Glomerular endothelial cell (primary cell): ENCODE measurements at places on chromosomes 3 and 15. TPM values are rescaled to one million over a fixed set of nuclear protein-coding genes. Genes with fewer than 3 reads are reported as not detected.

Gene COLQ
- 0.05 and 2.6 TPM in 2 replicates for total RNA-seq

Gene METTL6
- 13.7 and 19.6 TPM in 2 replicates for total RNA-seq

Gene OSTN
- not detected in 2 replicates for total RNA-seq

Gene PP2D1
- total RNA-seq: not detected in 2 replicates

Gene EFCC1
- total RNA-seq: 1.8 and 3.0 TPM in 2 replicates

Gene RTP3
- total RNA-seq: not detected in 2 replicates

Gene CPEB1
- total RNA-seq: not detected in 2 replicates

Gene RHOV
- total RNA-seq: 0.10 and 0.23 TPM in 2 replicates

Gene GOLGA8T
- 0.23 TPM in 1 of 2 replicates, not detected in the other for total RNA-seq

Gene CPA3
- 4.4 TPM in 1 of 2 replicates, not detected in the other for total RNA-seq

Gene EPHA6
- 0.23 TPM in 1 of 2 replicates, not detected in the other for total RNA-seq

Gene AMT
- total RNA-seq: 1.9 and 2.5 TPM in 2 replicates

Gene SPINK8
- not detected in 2 replicates for total RNA-seq

GRCh38 chr3:23202203-23202920 is 765 bp upstream of the UBE2E2 start:
- DNase-seq: no peak

GRCh38 chr3:129313665-129314385 is 35.2 kb downstream of the HMCES start:
- DNase-seq: no peak

DNA sequence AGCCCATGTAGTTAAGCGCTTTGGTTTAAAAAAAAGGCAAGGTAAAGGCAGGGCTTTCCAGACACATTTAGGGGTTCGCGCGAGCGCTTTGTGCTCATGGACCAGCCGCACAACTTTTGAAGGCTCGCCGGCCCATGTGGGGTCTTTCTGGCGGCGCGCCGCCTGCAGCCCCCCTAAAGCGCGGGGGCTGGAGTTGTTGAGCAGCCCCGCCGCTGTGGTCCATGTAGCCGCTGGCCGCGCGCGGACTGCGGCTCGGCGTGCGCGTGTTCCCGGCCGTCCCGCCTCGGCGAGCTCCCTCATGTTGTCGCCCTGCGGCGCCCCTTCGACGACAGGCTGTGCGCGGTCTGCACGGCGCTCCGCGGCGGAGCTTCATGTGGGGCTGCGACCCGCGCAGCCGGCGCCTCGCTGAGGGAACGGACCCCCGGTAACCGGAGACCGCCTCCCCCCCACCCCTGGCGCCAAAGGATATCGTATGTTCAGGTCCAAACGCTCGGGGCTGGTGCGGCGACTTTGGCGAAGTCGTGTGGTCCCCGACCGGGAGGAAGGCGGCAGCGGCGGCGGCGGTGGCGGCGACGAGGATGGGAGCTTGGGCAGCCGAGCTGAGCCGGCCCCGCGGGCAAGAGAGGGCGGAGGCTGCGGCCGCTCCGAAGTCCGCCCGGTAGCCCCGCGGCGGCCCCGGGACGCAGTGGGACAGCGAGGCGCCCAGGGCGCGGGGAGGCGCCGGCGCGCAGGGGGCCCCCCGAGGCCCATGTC is 927 bp downstream of the SMAD6 start:
- no peak for DNase-seq

GRCh38 chr3:114194750-114195149 is 15.9 kb upstream of the DRD3 start:
- DNase-seq: no peak

DNA sequence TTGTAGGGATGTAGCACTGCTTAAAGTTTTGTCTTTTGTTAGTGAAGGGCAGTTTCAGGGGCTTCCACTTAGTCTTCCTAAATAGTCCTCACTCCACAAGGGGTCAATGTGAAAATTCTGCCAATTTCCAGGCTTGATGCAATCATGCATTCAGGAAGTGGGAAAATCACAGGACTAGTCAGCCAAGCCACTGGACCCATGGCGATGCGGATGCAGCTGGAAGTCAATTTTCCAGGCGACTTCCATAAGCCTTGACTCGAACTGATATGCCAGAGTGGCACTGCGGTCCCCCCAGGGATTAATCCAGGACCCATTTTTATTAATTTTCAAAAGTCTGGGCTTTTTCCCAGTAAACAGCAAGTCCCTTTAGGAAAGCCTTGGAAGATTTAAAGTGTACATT is 26.1 kb downstream of the GBE1 start:
- DNase-seq: no peak

DNA sequence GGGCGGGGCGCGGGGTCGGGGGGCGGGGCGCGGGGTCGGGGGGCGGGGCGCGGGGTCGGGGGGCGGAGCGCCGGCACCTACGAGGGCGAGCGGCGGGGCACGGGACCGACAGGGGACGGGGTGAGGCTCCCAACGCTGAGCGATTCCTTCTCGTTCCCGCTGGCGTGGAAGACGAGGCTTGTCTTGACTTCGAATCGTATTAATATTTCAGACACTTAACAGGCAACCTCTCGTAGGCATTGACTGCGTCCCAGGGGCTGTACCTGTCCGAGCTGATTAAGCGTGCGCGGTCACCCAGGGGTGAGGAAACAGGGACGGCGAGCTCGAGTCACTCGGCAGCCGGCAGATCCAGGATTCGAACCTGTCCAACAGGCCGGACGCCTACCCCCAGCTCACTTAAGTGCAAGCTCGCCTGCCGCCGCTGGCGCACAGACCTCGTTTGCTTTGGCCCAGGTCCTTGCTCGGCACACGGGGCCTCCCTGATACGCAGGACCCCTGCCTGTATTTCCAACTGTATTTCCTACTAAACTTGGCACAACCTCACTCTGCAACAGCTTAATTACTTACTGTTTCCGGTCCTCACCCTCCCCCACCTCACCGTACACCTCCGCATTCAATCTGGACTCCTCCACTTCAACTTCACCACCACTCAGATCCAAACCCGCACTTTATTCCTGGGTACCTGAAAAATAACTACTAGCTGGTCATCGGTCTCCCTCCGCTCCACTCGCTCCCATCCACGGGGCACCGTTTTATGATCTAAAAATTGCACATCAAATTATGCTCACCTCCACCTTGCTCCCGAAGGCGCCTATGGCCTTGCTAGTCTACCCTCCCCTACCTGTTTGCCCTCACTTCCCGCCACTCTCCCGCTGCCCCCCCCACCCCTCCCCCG is 722 bp upstream of the ZXDC start:
- DNase-seq: no peak

- DNase-seq: no peak
Measured at GRCh38 chr3:43817825-43818224, 127.1 kb downstream of the ABHD5 start.

DNA sequence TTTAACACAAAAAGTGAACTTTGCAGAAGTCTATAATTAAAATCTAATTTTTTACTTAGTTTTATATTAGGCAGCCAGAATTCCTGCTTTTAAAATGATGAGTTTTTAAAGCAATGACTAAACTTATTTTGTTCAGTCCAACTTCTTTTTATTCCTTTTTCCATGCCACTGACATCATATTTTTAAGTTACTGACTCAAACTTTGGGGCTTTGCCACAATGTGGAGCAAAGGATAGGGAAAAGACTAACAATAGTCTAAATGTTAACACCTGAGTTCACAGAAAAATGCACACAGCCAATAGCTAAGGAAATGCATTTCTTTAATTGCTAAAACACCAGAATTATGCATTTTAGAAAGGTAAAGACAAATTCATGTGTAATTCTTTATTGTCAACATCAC is 647.6 kb upstream of the DPPA4 start:
- no peak for DNase-seq

GRCh38 chr3:157087373-157087772 is 72.6 kb downstream of the CCNL1 start:
- no peak for DNase-seq

GRCh38 chr3:16512435-16513140 is 911 bp downstream of the RFTN1 start:
- DNase-seq: no peak

- DNase-seq: no peak
Measured at GRCh38 chr3:9552252-9552999, 1.2 kb downstream of the LHFPL4 start.

DNA sequence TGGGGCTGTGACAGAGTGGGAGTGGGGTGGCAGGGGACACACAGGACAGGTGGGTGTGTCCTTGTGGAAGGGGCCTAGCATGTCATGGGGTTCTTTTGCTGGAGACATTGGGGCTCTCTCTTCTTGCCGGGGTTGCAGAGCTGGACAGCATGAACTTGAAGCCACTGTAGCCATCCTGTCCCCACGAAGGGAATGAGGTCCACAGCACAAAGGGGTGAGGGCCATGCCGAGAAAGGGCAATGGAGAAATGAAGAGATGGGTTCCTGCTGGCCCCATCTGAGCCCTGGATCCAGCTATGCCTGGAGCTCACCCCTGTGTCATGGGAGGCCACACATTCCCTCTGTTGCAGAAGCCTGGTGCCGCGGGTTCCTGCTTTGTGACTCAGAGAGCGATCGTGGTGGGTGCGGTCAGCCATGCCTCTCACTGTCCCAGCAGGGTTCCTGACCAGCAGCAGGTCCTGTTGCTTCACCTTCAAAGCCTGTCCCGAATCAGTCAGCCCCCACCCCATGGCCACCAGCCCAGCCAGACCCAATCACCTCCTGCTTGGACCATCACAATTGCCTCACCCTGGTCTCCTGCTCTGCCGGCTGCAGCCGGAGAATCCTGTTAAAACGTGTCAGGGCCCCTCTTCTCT is 50.0 kb downstream of the DNAJB8 start:
- no peak for DNase-seq

- DNase-seq: no peak
Measured at GRCh38 chr3:54139630-54140029, 17.3 kb downstream of the CACNA2D3 start.

DNA sequence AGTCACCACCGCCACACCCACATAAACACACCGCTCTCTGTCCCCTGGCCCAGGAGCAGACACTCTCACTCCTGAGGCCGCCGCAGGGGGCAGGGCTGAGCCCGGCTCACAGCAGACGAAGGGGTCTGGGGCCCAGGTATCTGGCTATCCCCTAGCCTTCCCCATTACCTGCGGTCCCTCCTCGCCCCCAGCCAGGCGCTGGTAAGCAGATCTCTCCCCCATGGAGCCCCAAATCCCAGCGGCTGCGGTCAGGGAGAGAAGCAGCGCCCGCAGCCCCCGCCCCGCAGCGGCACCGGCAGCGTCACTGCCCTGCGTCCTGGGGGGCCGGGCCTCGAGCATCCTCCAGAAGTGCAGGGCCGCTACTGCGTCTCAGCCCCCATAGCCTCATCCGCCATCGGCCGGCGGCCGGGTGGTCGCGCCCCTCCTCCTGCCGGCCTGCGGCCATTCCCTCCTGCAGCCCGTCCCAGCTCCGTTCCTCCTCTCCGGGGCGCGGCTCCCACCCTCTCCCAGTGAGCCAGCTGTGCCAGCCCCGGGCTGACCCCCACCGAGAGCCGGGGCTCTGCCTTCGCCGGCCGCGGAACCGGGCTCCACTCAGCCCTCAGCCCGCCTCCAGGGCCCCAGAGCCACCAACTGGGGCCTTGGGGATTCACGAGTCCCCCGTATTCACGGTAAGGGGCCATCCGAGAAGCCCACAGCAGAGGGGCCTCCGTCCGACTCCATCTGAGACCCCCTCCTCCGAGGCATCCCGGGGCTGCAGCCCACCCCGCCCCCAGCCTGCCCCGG is 13.1 kb downstream of the TNK2 start:
- DNase-seq: no peak

DNA sequence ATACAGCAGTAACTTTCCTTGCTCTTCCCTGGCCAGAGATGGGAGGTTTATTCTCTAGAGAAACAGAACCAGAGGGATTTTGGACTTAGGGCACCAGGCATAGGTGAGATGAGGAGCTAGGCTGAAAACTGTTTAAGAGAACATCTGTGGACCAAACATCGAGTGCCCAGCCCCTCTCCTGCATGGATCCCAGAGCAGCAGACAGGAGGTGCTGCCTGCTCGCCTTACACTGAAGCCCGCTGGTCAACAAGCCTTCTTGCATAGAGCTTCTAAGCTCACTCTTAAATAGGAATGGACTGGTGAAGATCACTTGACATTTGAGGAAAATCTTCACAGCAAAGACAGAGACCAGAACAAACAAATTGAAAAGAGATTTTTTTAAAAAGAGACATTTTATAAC is 41.2 kb downstream of the PARP15 start:
- no peak for DNase-seq

- DNase-seq: no peak
Measured at GRCh38 chr3:177490626-177491025, 293.3 kb upstream of the TBL1XR1 start.

- no peak for DNase-seq
Measured at GRCh38 chr3:146781606-146782005, 176.5 kb upstream of the PLSCR5 start.

- peak; percentile 100 for DNase-seq
Measured at GRCh38 chr3:179671747-179672242, 19.0 kb downstream of the USP13 start.

DNA sequence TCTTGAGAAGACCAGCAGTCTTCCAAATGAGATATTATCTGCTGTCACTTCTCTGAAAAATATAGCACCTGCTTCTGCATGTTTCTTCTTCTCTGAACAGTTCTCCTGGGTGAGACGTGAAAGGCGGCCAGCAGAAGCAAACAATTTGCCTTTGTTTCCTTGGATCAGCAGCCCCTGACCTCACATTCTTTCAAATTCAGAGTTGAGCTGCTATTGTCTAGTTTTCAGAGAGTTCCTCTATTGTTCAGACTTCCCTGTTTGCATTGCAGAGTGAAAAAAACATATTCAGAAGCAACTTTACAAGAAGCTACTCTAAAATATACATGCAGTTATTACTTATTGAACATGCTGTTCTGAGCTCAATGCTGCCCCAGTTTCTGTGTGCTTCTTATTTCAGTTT is 653.6 kb downstream of the NAALADL2 start:
- no peak for DNase-seq

- no peak for DNase-seq
Measured at GRCh38 chr15:79539401-79539800, 107.3 kb downstream of the MINAR1 start.

DNA sequence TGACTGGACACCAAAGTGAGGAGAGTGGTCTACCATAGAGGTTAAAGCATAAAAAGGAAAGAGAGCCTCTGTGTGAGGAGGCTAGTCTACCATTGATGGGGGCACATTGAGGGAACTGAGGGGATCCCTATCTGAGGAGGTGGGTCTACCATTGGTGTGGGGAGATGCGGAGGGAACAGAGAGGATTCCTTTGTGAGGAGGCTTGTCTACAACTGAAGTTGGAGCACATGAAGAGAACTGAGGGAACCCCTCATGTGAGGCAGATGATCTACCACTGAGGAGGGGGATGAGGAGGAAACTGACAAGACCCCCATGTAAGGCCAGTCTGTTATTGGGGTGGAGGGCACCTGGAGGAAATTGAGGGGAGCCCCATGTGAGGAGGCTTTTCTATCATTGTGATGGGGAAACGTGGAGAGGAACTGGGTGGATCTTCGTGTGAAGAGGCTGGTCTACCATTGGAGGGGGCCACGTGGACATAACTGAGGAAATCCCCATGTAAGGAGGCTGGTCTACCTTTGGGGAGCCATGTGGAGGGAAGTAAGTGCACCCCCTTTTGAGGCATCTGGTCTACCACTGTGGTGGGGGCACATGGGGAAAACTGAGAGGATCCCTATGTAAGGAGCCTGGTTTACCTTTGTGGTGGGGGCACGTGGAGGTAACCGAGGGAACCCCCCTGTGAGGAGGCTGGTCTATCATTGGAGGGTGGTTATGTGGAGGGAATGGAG is 160.1 kb downstream of the FBLN2 start:
- no peak for DNase-seq
